ENCODE measurements at places on chromosomes 1 and 21. TPM values are rescaled to one million over a fixed set of nuclear protein-coding genes. Genes with fewer than 3 reads are reported as not detected.
A peak's percentile ranks its signal among the peaks of the same experiment; 100 is the strongest.

GRCh38 chr1:227765261-227766014 lies 30.2 kb downstream of the SNAP47 start:
- H3K27ac ChIP-seq, result no peak overlapping the region
- no peaks in the 10 kb centered on the region for H3K27me3 ChIP-seq
- H3K36me3 ChIP-seq, result peaks cover 23% of the 10 kb centered on the region
- H3K4me1 ChIP-seq, result peaks cover 62% of the 10 kb centered on the region
- DNase-seq, result no peak

DNA sequence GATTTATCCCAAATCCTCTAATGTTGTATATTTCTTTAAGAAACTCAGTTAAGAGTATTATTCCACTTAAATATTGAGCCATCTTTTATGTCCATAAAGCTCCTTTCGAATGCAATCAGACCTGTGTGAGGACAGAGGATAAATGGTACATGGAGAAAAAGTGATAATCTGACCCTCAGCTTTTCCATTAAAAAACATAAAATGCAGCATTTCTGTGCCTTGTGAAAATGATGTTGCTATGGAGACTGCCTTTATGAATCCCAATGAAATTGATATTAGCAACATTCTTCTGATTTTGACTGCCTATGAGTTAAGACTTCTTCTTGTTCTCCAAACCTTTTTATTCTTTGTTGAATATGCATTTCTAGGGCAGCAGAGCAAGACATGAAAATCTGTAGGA lies 44.1 kb upstream of the CYYR1 start:
- H3K27ac ChIP-seq, result no peak overlapping the region
- H3K4me3 ChIP-seq, result no peak overlapping the region
- no peaks in the 10 kb centered on the region for H3K4me1 ChIP-seq
- no peaks in the 10 kb centered on the region for H3K36me3 ChIP-seq
- peaks cover 3% of the 10 kb centered on the region for H3K27me3 ChIP-seq
- DNase-seq, result no peak

Gene FAM131C
- total RNA-seq, result not detected

DNA sequence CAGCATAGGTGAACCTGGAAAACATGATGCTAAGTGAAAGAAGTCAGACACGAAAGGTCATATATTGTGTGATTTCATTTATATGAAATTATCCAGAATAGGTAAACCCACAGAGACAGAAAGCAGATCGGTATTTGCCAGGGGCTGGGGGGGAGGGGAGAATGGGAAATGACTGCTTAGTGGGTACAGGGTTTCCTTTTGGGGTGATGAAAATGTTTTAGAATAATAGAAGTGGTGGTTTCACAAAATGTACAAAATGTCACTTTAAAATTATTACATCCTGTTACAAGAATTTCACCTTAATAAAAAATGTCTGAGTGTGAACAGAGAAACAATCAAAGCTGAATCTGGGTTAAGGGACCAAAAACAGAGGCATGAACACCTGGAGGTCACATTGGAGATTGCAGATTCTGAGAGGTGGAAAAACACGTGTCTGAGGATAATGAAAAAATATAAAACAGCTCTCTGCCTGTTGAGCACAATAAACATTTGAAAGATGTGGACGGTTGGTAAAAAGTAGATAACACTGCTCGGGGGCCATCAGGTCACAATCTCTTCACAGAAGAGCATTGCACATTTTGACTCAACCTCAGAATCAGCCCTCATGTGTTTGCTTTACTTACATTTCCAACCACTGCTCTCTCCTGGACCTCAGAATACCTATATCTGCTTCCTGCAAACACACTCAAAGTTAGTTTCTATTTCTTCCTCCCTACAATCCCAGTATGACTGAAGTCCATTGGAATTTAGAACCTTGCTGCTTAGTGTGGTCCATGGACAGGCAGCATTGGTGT lies 3.2 kb downstream of the SLAMF6 start:
- peak overlapping the region; percentile 97 for H3K27ac ChIP-seq
- peak overlapping the region; percentile 85 for H3K4me3 ChIP-seq

DNA sequence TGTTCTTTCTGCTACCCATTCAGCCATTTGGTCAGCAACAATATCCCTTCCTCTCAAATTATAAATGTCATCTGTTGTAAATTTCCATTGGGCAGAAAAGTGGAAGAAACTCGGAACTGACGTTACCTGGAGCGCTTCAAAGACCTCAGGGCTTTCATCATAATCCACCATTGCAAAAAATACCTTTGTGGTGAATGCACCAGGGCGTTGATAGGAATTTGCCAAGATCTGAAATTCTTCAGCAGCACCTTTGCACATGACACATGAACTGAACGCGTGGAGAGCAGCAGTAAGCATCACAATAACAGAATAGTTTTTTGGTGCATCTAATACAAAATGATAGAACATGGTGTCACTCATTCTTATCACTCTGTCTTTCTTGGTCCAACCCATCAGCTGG lies 3.1 kb upstream of the TEKT2 start:
- H3K4me1 ChIP-seq, result peaks cover 3% of the 10 kb centered on the region
- no peak overlapping the region for H3K27ac ChIP-seq

Gene OR2L5
- total RNA-seq, result not detected

Gene CD53
- 255 TPM for total RNA-seq

DNA sequence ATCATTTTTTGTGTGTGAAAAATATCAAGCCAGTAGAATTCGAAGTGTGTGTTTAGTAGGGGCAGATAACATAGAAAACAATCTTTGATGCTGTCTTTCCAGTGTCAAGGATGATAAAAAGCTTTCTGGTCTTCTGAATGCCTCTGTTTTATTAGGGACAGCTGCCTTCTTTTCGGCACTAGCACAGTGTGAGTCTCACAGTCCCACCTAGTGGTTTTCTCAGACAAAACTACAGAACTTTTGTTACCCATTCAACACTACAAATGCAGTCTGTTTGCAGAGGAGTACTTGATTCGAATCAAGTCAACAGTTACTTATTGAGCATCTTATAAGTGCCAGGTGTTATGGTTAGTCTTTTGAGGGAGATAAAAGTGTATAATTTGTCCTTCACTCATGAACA lies 30.6 kb upstream of the MCOLN3 start:
- H3K36me3 ChIP-seq, result no peaks in the 10 kb centered on the region
- no peak overlapping the region for H3K27ac ChIP-seq
- H3K4me1 ChIP-seq, result no peaks in the 10 kb centered on the region
- no peak for DNase-seq
- H3K27me3 ChIP-seq, result peaks cover 9% of the 10 kb centered on the region
- no peak overlapping the region for H3K4me3 ChIP-seq

DNA sequence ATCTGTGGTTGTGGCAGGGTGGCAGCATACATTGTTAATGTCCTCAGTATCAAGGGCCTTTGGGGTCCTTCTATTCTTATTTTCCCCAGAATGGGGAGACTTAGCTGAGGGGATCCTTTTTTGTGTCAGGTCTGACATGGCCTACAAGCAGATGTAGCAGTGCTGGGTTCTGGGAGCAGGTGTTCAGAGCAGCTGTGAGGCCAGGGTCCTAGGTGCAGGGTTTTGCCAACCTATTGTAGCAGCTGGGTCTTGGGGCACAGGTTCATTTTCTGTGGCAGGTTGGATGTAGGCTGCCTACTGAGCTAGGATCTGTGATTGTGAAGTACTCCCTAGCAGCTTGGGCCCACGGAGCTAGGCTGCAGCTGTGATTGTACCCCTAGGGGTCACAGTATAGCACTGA lies 60.1 kb downstream of the DIPK1A start:
- H3K27me3 ChIP-seq, result no peaks in the 10 kb centered on the region
- H3K4me1 ChIP-seq, result peaks cover 20% of the 10 kb centered on the region
- H3K27ac ChIP-seq, result no peak overlapping the region
- no peak overlapping the region for H3K4me3 ChIP-seq

Gene BEND5
- 1.0 TPM for total RNA-seq

DNA sequence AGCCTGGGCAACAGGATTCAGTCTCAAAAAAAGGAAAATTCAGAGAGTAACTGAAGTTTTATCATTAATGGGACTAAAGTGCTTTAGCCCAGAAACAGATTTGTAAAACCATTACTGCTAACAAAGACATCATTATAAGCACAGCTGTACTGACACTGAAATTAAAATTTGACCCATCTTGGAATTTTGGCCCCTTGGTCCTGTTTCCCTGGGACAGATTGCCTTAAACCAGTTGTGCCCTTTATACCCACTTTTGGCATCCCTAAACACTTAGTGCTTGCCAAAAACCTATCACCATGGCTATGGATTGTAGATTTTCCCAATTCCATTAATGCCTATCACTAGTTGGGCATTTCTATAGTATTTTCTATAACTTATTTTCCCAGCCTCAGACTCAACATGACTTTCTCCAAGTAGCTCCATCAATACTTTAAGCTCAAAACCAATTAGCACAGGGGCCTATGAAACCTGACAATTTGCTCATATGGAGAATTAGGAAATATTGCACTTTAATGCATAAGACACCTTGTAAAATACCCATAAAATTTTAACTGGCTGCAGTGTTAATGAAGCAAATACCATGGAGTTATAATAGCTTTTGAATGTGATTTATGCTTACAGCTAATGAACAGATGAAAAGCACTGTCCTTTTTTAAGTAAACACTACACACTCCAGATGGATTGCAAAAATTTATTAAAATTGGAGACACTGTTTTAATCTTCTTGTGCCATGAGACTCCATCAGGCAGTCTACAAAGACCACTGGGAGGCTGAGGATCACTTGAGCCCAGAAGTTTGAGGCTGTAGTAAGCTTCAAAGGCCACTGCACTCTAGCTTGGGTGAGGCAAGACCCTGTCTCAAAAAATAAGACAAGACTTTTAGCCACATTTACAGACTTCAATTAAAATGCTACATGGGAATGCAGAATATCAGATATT lies 4.3 kb downstream of the GAS5 start:
- H3K27ac ChIP-seq, result peak overlapping the region; percentile 98
- H3K36me3 ChIP-seq, result peaks cover 52% of the 10 kb centered on the region
- H3K27me3 ChIP-seq, result no peaks in the 10 kb centered on the region
- H3K4me1 ChIP-seq, result peaks cover 22% of the 10 kb centered on the region
- DNase-seq, result no peak

Gene SLC35A3
- 13.8 TPM for total RNA-seq

DNA sequence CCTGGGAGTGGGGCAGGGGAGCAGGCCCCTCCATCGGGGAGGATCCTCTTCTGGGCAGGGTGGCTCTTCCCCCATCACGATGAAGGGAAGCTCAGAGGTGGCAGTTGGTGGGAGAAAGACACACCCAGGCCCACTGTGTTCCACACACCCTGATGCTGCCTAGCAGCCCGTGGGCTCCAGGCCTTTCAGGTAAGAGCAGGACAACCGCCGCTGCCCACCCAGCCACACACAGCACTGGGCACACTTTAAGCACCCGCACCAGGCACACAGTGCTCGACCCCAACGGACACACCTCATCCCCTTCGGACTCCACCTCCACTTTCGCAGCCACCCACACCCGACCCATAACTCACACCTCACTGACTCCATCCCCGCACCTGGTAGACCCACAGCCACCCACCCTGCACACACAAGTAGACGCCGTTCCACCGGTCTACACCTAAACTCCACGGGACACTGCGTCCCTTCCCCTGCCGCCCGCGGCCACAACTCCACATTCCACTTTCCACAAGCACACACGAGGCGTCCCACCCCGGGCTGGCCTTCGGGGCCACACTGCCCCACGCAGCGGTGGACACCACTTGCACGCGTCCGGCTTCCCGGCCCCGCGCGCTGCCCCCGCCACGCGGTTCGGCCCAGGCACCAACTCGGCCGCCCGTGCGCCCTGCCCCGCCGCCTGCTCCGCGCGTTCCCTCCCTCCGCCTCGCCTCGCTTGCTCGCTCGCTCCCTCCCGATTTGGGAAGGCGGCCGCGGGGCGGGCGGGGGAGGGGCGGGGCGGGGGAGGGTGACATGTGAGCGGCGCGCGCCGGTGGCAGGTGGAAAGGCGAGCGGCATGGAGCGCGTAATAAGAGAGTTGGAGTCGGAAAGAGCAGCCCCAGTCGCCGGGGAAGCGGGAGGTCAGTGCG lies at the start of gene KCNQ4:
Gene KCNQ4, plus strand, starts transcription at position 787 of the 905 bp plus-strand sequence. CDS start 307 bp downstream, outside the sequence.
- DNase-seq, result peak; percentile 43
- H3K27me3 ChIP-seq, result peaks cover 15% of the 10 kb centered on the region
- peak within 1 kb of the TSS; percentile 63 for H3K4me3 ChIP-seq
- peaks cover 7% of the 10 kb centered on the region for H3K4me1 ChIP-seq
- no peak within 1 kb of the TSS for H3K27ac ChIP-seq
- peaks cover 3% of the 10 kb centered on the region for H3K36me3 ChIP-seq

- H3K27me3 ChIP-seq, result no peaks in the 10 kb centered on the region
- H3K36me3 ChIP-seq, result peaks cover 5% of the 10 kb centered on the region
- H3K27ac ChIP-seq, result no peak overlapping the region
- H3K4me3 ChIP-seq, result no peak overlapping the region
- H3K4me1 ChIP-seq, result no peaks in the 10 kb centered on the region
- DNase-seq, result no peak
These were observed 35.4 kb upstream of the LHX4 start for GRCh38 chr1:180194546-180195207.

DNA sequence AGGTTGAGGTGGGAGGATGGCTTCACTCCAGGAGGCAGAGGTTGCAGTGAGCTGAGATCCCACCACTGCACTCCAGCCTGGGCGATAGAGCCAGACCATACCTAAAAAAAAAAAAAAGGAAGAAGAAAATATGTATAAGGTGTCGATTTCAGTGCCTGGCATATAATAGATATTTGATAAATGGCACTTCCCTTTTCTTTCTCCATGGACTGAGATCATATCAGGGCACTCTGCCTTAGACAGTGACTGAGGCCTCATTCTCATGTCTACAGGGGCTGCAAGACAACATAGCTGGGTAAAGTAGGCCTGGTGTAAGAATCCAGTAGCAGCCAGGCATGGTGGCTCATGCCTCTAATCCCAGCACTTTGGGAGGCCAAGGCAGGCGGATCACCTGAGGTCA lies 21.2 kb downstream of the PCAT6 start:
- no peaks in the 10 kb centered on the region for H3K36me3 ChIP-seq
- peaks cover 17% of the 10 kb centered on the region for H3K4me1 ChIP-seq
- H3K27me3 ChIP-seq, result no peaks in the 10 kb centered on the region
- H3K4me3 ChIP-seq, result no peak overlapping the region
- no peak overlapping the region for H3K27ac ChIP-seq
- DNase-seq, result no peak

- H3K36me3 ChIP-seq, result no peaks in the 10 kb centered on the region
- no peak overlapping the region for H3K4me3 ChIP-seq
- peak; percentile 64 for DNase-seq
- peaks cover 4% of the 10 kb centered on the region for H3K4me1 ChIP-seq
These were observed 369.7 kb downstream of the RRAGC start for GRCh38 chr1:38489844-38490270.

DNA sequence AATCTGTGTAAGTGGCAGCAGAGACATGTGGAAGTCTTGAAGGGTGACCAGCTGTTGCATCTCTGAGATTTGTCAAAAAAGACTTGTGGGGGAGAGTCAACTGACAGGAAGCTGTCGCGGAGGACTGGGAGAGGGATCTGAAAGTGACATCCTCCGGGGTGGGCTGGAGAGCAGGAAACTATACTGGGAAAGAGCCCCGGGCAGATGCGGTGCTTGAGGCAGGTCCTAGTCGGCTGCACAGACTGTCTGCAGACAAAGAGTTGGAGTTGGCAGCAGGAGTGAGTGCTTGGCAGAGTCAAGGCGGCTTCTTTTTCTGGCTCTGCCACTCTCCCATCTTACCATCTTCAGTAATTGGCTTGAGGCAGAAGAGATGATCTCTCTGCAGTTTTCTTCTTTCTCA lies 294.0 kb upstream of the C1orf87 start:
- H3K27ac ChIP-seq, result no peak overlapping the region
- H3K36me3 ChIP-seq, result no peaks in the 10 kb centered on the region
- no peaks in the 10 kb centered on the region for H3K4me1 ChIP-seq
- peaks cover 1% of the 10 kb centered on the region for H3K27me3 ChIP-seq

- H3K27me3 ChIP-seq, result peaks cover 9% of the 10 kb centered on the region
- H3K36me3 ChIP-seq, result no peaks in the 10 kb centered on the region
- no peak overlapping the region for H3K27ac ChIP-seq
- no peak overlapping the region for H3K4me3 ChIP-seq
- peak; percentile 74 for DNase-seq
These were observed 18.4 kb downstream of the LORICRIN start for GRCh38 chr1:153277852-153278251.

GRCh38 chr1:206586501-206587445 lies 25.5 kb downstream of the EIF2D start:
- peak overlapping the region; percentile 100 for H3K27ac ChIP-seq
- DNase-seq, result no peak
- no peak overlapping the region for H3K4me3 ChIP-seq
- H3K36me3 ChIP-seq, result peaks cover 79% of the 10 kb centered on the region
- no peaks in the 10 kb centered on the region for H3K27me3 ChIP-seq

Data from activated naive CD4-positive, alpha-beta T cell treated with anti-CD3 and anti-CD28 coated beads for 36 hours (primary cell).